T-helper 2 cell (primary cell): ENCODE measurements at places on chromosomes 3 and 15.

DNA sequence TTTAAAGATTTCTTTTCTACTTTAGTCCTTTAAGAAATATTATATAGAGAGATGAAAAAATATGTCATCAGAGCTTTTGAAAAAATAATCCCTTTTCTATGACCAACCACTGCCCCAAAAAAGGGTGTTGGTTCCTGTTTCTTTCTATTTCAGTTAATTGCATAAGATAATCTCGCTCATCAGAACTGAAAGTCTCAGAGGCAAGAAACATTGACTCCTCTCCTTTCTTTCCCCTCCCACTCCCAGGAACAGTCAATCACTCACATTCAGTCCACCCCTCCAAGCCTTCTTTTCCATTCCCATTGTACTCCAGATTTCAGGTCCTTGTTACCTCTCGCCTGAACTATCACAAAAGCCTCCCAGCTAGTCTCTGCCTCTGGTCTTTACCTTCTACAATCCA lies 153.7 kb upstream of the ABI3BP start:
- no peak for DNase-seq

DNA sequence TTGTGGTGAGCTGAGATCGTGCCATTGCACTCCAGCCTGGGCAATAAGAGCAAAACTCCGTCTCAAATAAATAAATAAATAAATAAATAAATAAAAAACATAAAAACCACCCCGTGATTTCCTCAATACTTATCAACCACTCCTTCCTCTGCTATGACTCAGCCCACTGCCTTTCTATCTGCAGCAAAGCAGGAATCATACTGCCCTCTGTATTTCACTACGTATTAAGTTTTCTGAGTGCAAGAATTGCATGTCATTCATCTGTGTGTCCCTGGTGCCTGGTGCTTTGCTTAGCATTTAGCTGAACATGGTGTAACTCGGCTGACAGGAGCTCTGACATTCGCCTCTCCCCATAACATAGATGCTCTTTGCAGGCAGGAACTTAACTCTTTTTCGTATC lies 7.1 kb downstream of the LSG1 start:
- DNase-seq: no peak

- no peak for DNase-seq
These were observed 42.2 kb downstream of the ZBTB11 start for GRCh38 chr3:101634591-101635196.

DNA sequence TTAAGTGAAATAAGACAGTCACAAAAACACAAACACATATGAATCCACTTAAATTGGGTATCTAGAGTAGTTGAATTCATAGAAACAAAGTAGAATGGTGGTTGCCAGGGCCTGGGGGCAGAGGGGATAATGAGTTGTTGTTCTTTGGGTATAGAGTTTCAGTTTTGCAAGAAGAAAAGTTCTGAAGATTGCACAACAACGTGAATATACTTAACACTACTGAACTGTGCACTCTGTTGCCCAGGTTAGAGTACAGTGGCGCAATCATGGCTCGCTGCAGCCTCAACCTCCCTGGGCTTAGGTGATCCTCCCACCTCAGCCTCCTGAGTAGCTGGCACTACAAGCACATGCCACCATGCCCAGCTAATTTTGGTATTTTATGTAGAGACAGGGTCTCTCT lies 14.9 kb downstream of the GRAMD2A start:
- DNase-seq: no peak

DNA sequence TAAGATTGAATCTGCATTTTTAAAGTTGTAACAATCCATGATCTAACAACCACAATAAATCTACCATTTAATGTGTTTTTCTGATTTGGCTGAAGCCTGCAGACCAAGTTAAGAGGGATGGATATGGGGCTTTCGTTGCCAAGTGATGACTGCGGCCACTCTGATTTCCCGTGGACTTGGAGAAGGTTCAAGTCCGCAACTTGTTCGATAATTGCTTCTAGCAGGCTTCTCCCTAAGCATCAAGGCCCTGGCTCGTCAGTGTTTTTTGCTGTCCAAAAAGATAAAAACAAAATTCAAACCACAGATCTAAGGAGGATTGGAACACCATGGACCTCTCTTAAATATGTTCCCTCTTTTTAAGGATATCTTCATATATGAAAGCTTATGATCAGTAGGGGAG lies 256.6 kb downstream of the CNTN3 start:
- DNase-seq: no peak

DNA sequence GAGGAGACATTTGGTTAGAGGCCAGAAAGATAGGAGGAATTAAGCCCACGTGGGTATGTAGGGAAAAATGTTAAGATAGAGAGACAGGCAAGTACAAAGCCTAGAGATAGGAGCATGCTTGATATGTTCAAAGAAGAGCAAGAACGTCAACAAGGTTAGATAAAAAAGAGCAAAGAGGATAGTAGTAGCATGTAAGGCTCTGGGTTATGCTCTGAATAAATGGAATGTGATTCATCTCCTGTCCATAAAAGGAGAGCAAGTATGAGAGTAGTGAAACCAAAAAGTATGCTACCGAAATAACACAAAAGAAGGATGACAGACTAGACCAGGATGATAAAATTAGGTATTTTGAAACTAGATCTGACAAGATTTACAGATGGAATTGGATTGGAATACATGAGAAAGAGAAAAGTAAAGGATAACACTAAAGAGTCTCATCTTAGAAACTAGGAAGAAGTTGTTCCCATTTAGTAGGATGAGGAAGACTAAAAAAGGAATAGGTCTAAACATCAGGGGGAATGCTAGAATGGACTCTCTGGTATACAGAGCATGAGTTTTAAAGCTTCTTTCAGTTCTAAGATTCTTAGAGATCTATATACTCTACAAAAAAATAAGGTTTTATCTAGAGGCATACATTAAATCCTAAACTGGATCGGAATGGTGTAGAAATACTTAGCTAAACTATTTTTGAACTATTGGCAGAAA lies 59.1 kb downstream of the TRPM7 start:
- no peak for DNase-seq

- DNase-seq: no peak
These were observed 938.4 kb downstream of the MCTP2 start for GRCh38 chr15:95169541-95170459.

DNA sequence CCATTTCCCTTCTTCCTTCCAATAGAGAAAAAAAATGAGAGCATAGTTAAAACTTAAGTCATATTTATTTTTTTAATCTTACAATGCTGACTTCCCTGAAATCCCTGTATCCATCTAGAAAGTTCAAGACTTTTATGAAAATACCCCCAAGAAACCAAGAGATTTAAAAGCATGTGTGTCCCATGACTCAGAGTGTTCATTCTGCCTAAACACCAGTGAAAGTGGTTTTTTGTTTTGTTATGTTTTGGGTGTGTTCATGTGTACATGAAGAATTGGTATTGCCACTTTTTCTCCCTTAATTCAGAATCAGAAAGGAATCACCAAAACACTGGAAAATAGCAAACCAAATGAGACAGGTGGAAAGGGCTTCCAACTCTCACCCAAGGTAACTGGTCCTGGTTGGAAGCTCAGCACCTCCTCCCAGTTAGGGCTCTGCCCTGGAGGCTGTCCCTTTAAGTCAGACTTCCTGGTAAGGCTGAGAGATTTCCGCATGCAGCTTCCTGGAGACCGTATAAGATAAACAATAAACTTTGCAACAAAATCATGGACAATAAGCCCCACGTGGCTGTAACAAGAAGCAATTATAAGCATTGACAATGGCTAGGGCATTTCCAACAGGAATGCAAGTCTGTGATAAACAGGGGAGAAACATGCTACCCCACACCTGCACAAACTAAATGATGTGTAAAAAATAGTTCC lies 121.9 kb upstream of the ARHGEF3 start:
- no peak for DNase-seq

GRCh38 chr3:5226783-5227182 lies 39.3 kb downstream of the EDEM1 start:
- no peak for DNase-seq

GRCh38 chr15:77013776-77014131 lies 18.8 kb downstream of the PSTPIP1 start:
- peak; percentile 35 for DNase-seq

- DNase-seq: peak; percentile 88
These were observed 23.5 kb downstream of the DNAH1 start for GRCh38 chr3:52339612-52340011.

DNA sequence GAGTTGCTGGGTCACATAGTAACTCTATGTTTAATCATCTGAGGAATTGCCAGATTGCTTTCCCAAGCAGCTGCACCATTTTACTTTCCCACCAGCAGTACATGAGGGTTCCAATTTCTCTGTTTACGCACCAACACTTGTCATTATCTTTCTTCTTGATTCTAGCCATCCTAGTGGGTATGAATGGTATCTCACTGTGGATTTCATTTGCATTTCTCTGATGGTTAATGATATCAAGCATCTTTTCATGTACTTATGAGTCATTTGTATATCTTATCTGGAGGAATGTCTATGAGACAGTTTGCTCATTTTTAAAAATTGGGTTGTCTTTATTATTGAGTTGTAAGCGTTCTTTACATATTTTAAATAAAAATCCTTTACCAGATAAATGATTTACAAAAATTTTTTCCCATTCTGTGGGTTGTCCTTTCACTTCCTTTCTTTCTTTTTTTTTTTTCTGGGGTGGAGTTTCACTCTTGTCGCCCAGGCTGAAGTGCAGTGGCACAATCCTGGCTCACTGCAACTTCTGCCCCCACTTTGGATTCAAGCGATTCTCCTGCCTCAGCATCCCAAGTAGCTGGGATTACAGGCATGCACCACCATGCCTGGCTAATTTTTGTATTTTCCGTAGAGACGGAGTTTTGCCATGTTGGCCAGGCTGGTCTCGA lies 8.9 kb upstream of the SGO1 start:
- DNase-seq: no peak

GRCh38 chr15:87746333-87746732 lies 510.2 kb downstream of the NTRK3 start:
- no peak for DNase-seq
